Activated T-cell treated with anti-CD3 and anti-CD28 coated beads for 48 hours (primary cell): ENCODE measurements at places on chromosomes 11 and 22.
A peak's percentile ranks its signal among the peaks of the same experiment; 100 is the strongest.

GRCh38 chr22:37808294-37808657 is 542 bp downstream of the GCAT start:
- DNase-seq, result no peak

DNA sequence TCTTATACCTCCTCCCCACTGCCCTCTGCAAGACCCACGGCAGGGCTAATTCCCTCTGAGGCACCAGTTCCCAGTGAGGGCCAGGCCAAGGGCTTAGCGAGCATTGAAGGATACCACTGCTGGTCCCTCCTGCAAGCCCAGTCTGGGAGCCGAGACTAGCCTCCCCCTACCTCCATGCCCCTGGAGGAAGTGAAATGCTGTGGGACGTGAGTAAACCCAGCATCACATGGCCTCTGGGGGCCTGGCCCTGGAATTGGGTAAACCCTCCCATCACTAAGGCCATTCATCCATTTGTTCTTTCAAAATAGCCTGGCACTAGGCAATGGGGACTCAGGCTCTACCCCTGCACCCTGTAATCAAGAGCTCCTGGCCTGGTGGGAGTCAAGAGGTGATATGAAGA is 24.7 kb downstream of the ARAP1 start:
- DNase-seq, result no peak

GRCh38 chr11:111010391-111011274 is 234.9 kb upstream of the POU2AF2 start:
- no peak for DNase-seq

DNA sequence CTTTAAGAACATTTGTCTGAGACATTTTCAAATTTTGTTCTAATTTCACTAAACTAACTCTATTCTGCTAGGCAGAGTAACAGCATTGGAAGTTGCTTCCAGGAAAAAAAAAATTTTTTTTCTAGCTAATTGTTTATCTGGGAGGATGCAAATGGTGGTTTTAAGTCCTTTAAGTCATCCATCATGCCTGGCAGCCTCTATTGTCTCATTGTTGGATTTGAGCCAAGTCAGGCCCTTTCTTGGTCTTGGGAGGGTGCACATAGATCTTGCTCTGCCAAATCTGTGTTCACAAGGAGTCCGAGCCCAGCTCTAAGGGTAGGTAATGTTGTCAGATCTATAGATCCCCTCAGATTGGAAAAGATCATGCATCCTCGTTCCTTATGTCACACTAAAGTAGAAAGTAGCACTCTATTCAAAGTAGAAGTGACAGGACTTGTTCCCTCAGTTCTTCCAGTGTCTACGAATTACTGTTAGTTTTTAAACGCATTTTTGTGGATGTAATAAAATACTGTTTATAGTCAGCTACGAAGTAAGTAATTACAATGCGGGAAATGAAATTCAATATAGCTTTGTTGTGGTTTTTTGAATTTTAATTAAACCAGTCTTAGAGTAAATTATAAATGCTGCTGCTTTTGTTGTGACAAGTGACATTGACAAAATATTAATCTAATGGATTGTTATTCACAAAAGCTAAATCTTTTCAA is 166.0 kb upstream of the RASSF10 start:
- DNase-seq, result no peak

DNA sequence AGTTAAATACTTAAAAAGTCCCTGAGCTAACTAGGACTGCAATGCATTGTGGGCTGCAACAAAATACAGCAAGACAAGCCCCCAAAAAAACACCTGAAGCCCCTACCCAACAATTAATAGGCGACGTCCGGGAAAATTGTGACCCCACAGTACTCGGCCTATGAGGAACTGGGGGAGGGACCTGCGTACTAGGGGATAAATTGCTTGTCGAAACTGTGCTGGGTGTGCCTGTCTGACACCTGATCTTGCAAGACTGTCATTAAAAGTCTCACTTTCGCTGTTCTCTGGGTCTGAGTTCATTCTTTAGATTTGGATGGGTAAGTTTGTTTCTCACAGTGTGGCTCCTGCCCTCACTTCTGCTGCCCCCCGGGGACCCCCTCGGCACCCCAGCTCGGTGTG is 15.2 kb downstream of the TANGO2 start:
- no peak for DNase-seq

GRCh38 chr11:95245038-95245437 is 14.0 kb upstream of the SESN3 start:
- DNase-seq, result no peak

DNA sequence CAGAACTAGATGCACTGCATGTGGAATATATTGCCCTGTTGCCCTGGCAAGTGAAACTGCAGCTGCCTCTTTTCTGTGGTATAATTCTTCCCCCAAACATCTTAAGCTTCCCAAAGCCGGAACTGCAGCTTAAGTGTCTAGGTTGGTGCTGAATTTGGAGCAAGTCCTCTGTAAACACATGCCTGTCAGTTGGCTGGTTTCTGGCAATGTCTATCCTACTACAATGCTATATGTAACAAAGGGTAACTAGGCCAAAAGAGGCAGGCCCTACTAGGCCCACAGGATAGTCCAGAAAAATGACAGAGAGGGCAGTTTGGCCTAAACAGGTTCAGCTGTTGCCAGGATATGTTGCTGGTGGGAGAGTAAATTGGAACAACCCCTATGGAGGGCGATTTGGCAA is 27.9 kb downstream of the ASCC2 start:
- no peak for DNase-seq

DNA sequence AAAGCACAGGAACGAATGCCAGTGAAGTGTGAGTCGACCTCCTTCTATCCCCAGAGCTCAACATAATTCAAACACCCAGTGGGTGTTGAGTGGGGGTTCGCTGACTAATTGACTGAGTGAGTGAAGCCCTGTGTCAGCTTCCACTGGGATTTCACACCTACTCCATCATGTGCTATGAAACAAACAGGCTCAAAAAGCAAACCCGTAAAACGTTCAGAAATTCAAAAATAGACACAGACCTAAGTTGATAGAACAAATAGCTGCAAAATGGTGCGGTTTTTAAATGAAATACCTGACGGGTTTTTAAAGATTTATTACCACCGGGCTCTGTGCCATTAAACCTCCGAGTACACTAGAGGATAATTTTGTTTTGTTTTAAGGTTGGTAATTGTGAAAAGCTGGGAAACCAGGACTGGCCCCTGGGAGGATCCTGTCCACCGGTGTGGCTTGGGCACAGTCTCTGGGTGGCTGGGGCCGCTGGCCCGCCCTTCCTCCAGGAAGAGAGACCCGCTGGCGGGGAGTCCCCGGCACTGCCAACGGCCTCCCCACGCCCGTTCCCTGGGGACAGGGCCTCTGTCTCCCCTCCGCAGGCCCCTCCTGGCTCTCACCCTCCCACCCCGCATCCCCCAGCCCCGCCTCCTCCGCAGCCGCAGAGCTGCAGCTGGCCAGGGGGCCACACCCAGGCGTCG is 13.6 kb downstream of the KCNJ5 start:
- DNase-seq, result no peak

GRCh38 chr11:134656861-134657540 is 245.0 kb upstream of the B3GAT1 start:
- DNase-seq, result no peak

DNA sequence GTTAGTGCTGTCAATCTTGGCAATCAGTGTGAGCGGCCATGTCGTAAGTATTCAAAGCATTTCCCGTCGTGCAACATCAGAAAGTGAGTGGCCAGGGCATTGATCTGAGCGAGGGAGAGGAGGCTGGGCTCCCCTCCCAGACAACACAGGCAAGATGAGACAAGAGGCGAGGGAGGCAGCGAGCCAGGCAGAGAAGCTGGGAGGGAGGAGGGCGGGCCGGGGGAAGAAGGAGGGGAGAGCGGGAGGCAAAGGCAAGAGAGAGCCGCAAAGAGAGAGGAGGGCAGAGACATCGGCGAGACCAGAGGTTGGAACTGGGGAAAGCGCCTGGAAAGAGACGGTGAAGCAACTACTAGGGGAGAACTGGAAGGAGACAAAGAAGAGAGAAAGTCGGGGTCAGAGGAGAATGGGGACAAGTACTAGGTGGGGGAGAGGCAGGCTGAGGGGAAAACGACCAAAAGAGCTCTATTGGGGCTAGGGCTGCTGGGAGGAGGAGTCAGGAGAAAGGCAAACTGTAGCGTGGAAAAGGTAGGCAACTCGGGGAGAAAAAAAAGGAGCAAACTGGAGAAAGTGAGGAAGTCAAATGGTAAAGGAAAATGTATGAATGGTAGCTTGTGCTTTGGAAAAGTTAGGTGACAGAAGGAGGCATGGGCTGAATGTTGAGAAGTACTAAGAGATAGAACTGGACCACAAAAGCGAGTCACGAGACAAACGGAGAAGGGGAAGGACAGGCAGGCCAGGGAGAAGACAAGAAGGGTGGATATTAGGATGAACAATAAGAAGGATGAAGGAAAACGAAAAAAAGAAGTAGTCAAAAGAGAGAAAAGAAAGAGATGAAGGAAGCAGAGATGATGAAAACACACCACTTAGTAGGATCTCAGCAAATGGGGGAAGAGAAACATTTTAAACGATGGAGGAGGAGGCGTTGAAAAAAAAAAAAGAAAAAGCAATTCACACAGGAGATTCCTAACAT is 130.5 kb upstream of the C11orf58 start:
- no peak for DNase-seq

GRCh38 chr11:76506833-76507232 is 62.0 kb downstream of the EMSY start:
- no peak for DNase-seq

GRCh38 chr22:49499433-49500075 is 328.1 kb downstream of the BRD1 start:
- DNase-seq, result no peak

DNA sequence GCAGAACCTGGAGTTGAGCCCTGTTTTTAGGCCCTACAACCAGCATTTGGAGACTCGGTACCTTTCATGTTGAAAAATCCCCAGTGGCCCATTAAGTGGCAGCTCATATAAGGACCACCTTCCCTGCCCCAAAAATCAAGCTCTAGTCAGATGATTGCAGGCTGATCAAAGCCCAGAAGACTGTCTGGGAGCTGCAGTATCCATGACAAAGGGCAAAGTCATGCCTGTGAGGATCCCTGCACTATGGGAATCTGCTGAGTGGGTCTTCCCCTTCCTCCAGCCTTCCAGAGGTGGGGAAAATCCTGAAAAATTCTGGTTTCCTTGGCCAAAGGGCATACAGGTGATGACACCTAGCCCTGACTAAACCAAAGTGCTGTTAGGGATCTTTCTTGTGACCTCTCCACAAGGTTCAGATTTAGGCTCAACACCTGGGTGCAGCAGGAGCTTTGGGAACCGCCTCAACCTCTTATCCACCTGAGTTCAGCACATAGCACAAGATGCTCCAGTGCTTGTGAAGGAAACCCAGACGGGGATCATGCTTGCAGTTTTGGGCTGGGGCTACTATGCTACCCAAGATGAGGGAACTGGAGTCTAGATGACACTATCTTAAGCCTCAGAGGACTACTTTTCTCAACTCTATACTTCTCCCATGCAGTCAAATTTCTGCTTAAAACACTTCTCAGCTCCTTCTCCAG is 1.2 kb upstream of the TRIM3 start:
- DNase-seq, result no peak

DNA sequence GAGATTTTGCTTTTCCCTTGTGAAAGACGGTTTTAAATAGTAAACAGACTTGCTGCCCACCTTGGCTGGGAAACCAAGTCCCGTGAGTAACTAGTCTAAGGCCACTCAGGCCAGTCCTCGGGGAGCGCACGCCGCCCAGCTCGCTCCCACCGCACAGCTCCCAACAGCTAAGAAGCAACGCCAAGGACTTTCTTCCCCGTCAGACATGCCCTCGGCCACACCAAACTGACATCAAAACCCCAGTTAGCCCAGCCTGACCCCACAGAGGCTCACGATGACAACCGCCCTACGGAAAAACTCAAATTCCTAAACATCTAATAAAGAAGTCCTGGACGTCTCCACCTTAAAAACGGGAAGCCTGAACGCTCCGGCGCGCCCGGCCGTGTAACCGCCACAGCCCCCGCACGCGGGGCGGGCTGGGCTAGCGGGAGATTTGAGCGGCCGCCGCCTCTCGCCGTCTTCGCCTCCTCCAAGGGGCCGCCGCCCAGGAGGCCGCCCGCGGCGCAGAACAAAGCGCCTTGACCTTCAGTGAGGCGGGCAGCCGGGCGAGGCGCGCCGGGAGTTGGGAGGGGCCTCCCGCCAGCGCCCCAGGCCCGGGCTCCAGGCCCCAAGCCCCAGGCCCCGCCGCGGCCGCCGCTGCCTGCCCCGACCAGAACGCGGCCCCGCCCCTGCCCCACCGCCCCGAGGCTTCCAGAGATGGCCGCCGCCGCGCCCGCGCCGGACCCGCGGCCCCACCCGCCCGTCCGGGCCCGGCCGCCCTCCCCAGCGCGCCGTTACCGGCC is 486 bp downstream of the NAP1L4 start:
- no peak for DNase-seq

- DNase-seq, result no peak
Measured at GRCh38 chr22:24981656-24982055, 29.1 kb downstream of the KIAA1671 start.

DNA sequence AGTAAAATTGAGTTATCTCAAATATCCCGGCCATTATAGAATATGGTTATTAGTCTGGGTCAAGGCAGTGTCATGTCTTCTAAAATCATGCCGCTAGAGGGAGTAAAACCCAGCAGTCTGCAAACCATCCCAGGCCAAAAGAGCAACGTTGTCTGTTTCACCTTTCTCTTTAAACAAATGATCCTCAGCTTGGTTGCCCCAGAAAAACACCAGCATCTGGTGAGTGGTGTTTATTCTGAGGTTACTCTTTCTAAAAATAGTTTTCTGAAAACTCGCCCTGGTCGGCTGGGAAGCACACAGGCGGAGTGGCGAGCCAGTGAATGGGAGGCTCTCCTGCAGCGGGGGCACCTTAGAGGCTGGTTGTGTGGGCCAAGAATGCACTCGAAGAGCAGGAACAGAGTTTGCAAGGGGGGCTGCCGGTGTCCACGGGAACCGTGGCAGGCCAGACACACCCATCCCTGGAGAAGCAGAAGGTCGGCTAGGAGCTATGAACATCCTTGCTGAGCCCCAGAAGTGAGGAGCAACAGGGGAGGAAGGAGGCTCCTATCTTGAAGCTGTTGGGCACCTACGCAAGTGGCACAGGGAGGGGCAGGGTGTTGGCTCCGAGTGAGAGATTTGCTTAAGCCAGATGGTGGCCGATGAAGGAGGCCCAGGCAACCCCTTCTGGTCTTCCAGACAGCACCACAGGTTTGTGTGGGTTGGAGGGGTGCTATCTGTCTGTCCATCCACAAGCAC is 297.1 kb downstream of the ETS1 start:
- peak; percentile 57 for DNase-seq

DNA sequence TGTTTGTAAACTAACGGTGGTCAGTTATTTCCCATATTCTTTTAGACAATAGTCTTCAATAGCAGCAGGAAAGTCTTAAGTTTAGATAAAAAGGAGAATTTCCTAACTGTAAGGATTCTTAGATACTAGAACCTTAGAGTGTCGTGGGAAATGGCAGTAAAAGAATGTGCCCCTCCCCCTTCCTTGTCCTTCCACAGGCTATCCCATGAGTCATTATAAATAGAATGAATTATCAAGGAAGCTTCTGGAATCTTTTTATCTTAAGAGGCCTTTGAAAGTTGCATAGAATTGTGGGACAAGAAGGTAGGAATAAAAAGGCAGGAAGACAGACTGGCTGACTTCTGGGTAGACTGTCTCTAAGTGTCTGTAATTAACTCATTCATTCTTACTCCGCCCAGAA is 165.2 kb upstream of the TBCEL start:
- no peak for DNase-seq

- DNase-seq, result no peak
Measured at GRCh38 chr11:77309401-77310085, 8.1 kb upstream of the GDPD4 start.
